ENCODE measurements at places on chromosomes 3 and 15. TPM values are rescaled to one million over a fixed set of nuclear protein-coding genes. Genes with fewer than 3 reads are reported as not detected.

DNA sequence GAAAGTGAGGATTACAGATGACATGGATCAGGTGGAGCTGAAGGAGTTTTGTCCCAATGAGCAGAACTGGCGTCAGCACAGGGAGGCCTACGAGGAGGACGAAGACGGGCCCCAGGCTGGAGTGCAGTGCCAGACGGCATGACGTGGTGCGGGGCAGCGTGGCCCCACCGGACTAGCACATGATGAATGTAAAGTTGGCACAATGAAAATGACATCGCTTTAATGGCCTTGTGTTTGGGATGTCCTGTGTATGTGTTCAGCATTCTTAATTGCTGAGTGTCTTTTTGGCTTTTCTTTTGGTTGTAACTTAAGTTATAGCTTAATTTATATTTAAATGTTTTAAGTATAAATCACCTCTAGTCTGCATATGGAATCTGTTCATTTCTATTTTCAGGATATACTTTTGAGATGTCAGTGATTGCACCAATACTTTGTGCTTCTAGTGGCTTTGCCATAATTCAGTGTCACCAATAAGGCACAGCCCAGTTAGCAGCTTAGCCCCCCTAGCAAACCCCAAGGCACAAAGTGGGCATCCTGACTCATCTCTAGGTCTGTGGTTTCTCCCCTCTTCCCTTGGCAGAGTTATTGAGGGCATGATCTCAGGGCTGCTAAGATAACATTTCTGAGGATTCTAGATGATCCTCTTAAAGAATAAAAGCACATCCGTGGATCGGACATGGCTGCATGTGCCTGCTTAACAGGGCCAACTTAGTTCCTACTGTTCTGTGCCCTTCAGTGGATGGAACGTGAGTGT is 16.1 kb downstream of the DNAJA4 start:
- no peaks in the 10 kb centered on the region for H3K4me1 ChIP-seq
- DNase-seq: no peak
- H3K4me3 ChIP-seq: no peak overlapping the region
- H3K36me3 ChIP-seq: peaks cover 78% of the 10 kb centered on the region

- no peaks in the 10 kb centered on the region for H3K27me3 ChIP-seq
- peaks cover 8% of the 10 kb centered on the region for H3K36me3 ChIP-seq
- H3K4me3 ChIP-seq: no peak overlapping the region
These were observed 66.0 kb downstream of the CRTC3 start for GRCh38 chr15:90595763-90596155.

DNA sequence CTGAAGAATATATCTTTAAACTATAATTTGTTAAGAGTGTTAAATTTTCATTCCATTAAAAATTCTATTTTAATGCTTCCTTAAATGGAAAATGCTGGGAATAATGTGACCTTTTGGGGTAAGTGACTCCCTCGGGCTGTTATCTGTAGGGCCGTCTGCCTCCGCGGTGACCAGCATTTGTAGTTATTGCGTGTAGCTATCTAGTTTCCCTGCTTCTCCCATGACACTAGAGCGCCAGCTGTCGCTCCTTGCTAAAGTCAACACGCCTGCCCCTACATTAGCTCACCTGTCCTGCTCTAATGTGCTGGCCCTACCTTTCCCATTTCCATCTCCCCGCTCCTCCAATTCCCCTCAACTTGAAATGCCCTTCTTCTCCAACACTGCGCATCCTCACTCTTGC is 12.4 kb upstream of the CHRM5 start:
- H3K27ac ChIP-seq: no peak overlapping the region
- no peaks in the 10 kb centered on the region for H3K27me3 ChIP-seq
- H3K4me1 ChIP-seq: no peaks in the 10 kb centered on the region
- H3K4me3 ChIP-seq: no peak overlapping the region

- no peak overlapping the region for H3K4me3 ChIP-seq
- H3K27ac ChIP-seq: no peak overlapping the region
- H3K36me3 ChIP-seq: peaks cover 72% of the 10 kb centered on the region
- H3K4me1 ChIP-seq: no peaks in the 10 kb centered on the region
- no peaks in the 10 kb centered on the region for H3K27me3 ChIP-seq
These were observed 17.9 kb upstream of the STIMATE start for GRCh38 chr3:52915294-52915693.

GRCh38 chr3:159263750-159264553 is 462.1 kb downstream of the MFSD1 start:
- no peak for DNase-seq
- no peaks in the 10 kb centered on the region for H3K4me1 ChIP-seq
- H3K36me3 ChIP-seq: no peaks in the 10 kb centered on the region
- H3K27me3 ChIP-seq: no peaks in the 10 kb centered on the region
- no peak overlapping the region for H3K27ac ChIP-seq
- H3K4me3 ChIP-seq: no peak overlapping the region

- no peaks in the 10 kb centered on the region for H3K27me3 ChIP-seq
These were observed 14.0 kb downstream of the PBRM1 start for GRCh38 chr3:52671676-52672075.

- no peak overlapping the region for H3K27ac ChIP-seq
- H3K27me3 ChIP-seq: no peaks in the 10 kb centered on the region
- H3K4me3 ChIP-seq: no peak overlapping the region
- DNase-seq: no peak
- peaks cover 8% of the 10 kb centered on the region for H3K36me3 ChIP-seq
These were observed 41.6 kb downstream of the POLG start for GRCh38 chr15:89293012-89293411.

- H3K27ac ChIP-seq: no peak overlapping the region
- no peaks in the 10 kb centered on the region for H3K27me3 ChIP-seq
- H3K4me3 ChIP-seq: no peak overlapping the region
These were observed 306.8 kb downstream of the EPHA3 start for GRCh38 chr3:89414270-89414669.

GRCh38 chr3:50304601-50305000 is 1.2 kb upstream of the HYAL1 start:
- H3K4me1 ChIP-seq: peaks cover 11% of the 10 kb centered on the region
- no peaks in the 10 kb centered on the region for H3K36me3 ChIP-seq
- H3K27ac ChIP-seq: no peak overlapping the region

DNA sequence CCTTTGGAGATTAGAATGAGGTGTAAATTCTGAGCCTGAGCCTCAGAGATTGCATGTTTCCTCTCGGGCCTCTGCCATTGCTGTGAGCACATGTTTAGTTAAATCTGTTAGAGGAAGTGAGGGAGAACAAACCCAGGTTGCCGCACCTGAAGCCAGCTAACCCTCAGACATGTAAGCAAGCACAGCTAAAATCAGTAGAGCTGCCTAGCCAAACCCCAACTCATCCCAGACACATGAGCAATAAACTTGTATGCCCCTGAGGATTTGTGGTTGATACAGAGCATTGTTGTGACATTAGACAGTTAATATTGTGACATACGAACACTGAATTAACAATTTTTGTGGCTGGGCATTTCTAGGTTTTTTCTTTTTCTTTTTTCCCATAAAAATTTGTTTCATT is 41.9 kb downstream of the NMD3 start:
- no peaks in the 10 kb centered on the region for H3K27me3 ChIP-seq
- H3K4me1 ChIP-seq: no peaks in the 10 kb centered on the region
- no peak overlapping the region for H3K27ac ChIP-seq
- DNase-seq: no peak
- no peaks in the 10 kb centered on the region for H3K36me3 ChIP-seq

DNA sequence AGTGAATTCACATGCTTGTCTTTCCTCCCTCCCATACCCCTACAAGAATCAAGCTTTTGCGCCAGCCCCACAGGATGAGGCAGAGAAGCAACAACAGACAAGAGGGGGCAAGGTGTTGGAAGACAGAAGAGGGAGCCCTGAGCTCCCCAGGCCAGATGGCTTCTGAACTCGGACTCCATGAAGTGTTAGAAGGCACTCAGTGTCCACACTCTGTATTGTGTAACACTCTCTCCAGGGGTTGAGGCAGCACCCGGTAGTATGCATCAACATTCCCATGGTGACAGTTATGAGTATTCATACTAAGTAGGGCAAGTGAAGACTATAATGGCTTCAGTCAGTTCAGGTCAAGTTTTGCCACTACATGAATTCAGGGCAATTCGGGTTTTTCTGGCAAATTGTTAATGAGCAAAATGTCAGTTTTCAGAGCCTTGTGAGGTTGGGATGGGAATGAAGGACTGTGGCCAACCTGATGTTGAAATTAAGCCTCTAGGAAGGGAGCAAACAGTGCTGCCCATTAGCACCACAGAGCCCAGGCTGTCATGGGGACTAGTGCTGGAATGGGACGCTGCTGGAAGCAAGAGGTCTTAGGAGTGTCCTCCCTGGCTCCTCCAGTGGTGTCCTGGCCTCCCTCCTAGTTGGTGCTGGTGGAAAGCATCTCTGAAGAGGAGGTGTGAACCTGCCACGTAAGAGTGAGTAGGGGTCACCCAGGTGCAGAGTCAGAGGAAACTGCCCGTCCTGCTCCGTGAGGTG is 79.4 kb downstream of the KLF15 start:
- no peak for DNase-seq
- H3K4me3 ChIP-seq: no peak overlapping the region
- H3K36me3 ChIP-seq: no peaks in the 10 kb centered on the region
- peaks cover 13% of the 10 kb centered on the region for H3K27me3 ChIP-seq
- H3K27ac ChIP-seq: no peak overlapping the region

DNA sequence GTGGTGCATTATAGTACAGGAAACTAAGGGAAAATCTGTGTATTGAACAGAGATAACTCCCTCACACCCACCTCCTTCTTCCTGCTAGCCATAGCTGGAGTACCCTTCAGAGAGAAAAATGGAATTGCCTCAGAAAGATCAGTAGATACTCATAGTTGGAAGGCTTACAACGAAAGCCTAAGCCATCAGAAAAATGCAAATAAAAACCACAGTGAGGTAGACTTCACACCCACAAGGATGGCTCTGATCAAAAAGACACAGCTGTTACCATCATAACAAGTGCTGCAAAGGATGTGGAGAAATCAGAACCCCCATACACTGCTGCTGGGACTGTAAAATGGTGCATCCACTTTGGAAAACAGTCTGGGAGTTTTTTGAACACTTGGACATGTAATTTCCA is 7.4 kb upstream of the DLG1 start:
- H3K36me3 ChIP-seq: no peaks in the 10 kb centered on the region
- H3K4me3 ChIP-seq: no peak overlapping the region
- H3K27me3 ChIP-seq: no peaks in the 10 kb centered on the region
- H3K27ac ChIP-seq: no peak overlapping the region

DNA sequence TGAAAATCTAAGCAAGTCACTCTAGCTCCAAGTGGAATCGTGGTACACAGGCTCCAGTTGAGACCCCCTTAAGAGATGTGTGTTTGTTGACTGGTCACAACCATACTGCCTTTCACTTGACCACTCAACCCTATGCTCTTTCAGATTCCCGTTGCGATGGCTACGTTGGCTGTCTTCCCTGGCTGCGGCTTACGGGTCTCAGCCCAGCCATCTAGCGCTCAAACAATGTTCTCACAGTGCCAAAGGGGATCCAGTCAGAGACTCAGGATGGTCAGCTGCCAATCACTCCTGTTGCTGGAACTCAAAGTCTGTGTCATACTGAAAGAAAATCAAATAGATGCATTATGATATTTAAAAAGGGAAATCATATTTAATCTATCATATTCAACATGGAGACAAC is 237.6 kb downstream of the ITPR1 start:
- no peak overlapping the region for H3K27ac ChIP-seq
- H3K27me3 ChIP-seq: no peaks in the 10 kb centered on the region
- no peak overlapping the region for H3K4me3 ChIP-seq
- DNase-seq: no peak

GRCh38 chr3:44939581-44940036 is 36.4 kb downstream of the ZDHHC3 start:
- H3K36me3 ChIP-seq: peaks cover 55% of the 10 kb centered on the region
- H3K4me1 ChIP-seq: no peaks in the 10 kb centered on the region
- DNase-seq: no peak
- no peaks in the 10 kb centered on the region for H3K27me3 ChIP-seq
- H3K4me3 ChIP-seq: no peak overlapping the region

- H3K36me3 ChIP-seq: no peaks in the 10 kb centered on the region
- H3K4me3 ChIP-seq: no peak overlapping the region
- H3K4me1 ChIP-seq: no peaks in the 10 kb centered on the region
These were observed 230.2 kb downstream of the ZNF621 start for GRCh38 chr3:40754994-40755393.

DNA sequence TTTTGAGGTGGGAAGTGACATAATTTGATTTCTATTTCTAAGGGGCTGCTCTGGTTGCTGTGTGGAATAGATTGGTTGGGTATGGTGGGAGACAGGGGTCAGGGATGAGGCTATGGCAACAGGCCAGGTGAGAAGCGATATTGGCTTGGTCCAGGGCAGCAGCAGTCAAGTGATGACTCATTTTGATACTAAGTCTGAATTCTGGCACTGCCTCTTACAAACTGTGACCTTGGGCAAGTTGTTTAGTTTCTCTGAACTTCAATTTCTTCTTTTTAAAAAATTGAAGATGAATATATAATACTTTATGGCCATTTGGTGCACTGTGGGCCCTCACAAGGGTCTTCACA is 40.4 kb upstream of the CLSTN2 start:
- DNase-seq: no peak
- H3K27me3 ChIP-seq: no peaks in the 10 kb centered on the region
- no peaks in the 10 kb centered on the region for H3K4me1 ChIP-seq
- no peak overlapping the region for H3K4me3 ChIP-seq
- no peaks in the 10 kb centered on the region for H3K36me3 ChIP-seq

DNA sequence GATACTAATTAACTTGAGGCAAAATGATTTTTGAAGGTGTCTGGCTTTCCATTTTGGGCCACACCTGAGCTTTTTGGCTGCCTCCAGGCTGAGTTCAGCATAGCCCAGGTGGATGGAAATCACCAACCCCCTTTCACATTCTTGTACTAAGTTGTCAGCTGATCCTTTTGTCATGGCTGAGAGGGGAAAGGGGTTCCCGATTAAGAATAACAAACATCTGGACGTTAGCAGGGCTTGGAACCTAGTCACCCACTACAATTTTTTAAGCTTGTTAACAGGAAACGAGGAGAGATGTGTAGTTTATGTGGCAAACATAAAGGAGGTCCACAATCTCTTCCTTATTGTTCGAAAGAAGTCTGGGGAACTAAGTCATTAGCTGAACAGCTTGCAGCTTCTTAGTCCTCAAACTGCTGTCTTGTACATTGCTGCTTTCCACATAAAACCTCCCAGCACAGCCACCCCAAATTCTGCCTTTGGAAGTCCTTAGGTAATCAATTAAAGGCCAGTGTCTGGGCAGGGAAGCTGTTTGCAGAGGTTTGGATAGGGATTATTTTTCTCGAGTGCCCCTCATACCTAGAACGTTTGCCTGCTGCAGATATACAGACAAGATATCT is 5.0 kb downstream of the NR2F2 start:
- H3K27ac ChIP-seq: no peak overlapping the region
- H3K36me3 ChIP-seq: no peaks in the 10 kb centered on the region
- H3K4me3 ChIP-seq: no peak overlapping the region
- H3K4me1 ChIP-seq: peaks cover 26% of the 10 kb centered on the region
- peaks cover 70% of the 10 kb centered on the region for H3K27me3 ChIP-seq
- DNase-seq: no peak

- no peaks in the 10 kb centered on the region for H3K36me3 ChIP-seq
- H3K4me3 ChIP-seq: no peak overlapping the region
- peaks cover 30% of the 10 kb centered on the region for H3K27me3 ChIP-seq
- no peaks in the 10 kb centered on the region for H3K4me1 ChIP-seq
These were observed 1.5 kb upstream of the IGSF10 start for GRCh38 chr3:151462278-151462780.

BTLA gene
- total RNA-seq: 8.5 TPM

GASK1A gene
- 0.28 TPM for total RNA-seq

CA12 gene
- total RNA-seq: not detected

TEX55 gene
- not detected for total RNA-seq

SEC22A gene
- total RNA-seq: 7.9 TPM

SACM1L gene
- 44.3 TPM for total RNA-seq

LRTM1 gene
- not detected for total RNA-seq

CYP19A1 gene
- total RNA-seq: not detected
